ENCODE measurements at places on chromosomes 6 and 20. TPM values are rescaled to one million over a fixed set of nuclear protein-coding genes. Genes with fewer than 3 reads are reported as not detected.
A peak's percentile ranks its signal among the peaks of the same experiment; 100 is the strongest.

Gene PLCG1
- total RNA-seq, result 146 TPM

Gene SLC32A1
- total RNA-seq, result not detected

Gene C4A
- 181 TPM for total RNA-seq

Gene DSTN
- 504 TPM for total RNA-seq

Gene TJAP1
- 39.0 TPM for total RNA-seq

DNA sequence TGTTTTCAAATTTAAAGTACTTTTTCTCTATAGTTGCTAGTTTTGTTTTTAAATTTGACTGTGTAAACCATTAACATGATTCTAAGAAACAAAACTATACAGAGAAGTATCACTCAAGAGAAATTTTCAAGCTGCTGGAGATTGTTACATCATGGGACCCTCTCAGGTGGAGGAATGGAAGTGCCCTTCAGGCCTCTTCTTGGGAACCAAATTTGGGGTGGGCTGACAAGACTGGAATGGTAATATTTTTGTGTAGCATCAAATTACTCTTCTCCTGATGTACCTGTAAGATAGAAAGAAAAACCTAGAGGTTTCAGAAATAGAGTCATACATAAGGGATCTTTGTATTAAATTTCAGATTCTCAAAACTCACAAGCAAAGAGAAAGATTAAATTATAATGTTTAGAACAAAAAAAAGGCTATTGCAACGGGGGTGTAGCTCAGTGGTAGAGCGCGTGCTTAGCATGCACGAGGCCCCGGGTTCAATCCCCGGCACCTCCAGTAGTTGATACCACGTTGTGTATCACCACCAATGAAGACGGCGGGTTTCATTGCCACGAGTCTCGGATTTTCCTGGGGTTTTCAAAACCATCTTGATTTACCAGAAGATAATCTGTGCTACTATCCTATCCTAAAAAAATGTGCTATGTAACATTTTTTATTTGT, 193.7 kb downstream of the GPX5 start:
- no peak for DNase-seq

DNA sequence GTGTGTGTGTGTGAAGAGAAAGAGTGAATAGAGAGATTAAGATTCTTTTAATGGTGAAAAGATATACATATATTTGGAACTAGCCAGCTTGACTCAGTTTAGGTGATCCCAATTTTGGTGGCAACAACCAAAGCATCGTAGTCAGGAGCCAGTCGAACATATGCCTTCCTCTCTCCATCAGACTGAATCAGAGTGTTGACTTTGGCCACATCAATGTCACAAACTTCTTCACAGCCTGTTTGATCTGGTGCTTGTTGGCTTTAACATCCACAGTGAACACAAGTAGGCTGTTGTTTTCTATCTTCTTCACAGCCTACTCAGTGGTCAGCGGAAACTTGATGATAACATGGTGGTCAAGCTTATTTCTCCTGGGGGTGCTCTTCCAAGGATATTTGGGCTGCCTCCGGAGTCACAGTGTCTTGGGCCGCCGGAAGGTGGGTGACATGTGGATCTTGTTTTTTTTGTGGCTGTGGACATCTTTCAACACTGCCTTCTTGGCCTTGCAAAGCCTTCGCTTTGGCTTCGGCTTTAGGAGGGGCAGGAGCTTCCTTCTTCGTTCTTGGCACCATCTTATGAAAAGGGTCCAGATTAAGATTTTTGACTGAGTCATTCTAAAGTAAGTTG, 3.4 kb downstream of the HLA-F start:
- no peak for DNase-seq

DNA sequence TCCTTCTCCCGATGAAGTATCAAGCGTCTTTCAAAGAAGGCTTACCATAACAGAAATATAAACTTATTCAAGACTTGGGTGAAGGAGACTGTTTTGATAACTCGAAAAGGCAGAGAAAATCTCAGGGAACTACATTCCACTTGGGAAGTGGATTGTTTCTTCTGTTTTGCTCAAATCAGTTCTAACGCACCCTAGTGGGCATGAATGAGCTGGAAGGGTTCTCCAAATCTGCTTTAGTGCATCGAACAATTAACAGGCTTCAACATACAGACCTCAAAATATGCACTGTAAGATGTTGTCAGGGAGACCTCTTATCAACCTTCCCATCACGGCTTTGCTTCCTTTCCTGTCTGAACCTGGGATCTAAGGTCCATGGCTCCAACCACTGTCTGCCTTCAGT, 392.5 kb downstream of the CD83 start:
- DNase-seq, result peak; percentile 14

DNA sequence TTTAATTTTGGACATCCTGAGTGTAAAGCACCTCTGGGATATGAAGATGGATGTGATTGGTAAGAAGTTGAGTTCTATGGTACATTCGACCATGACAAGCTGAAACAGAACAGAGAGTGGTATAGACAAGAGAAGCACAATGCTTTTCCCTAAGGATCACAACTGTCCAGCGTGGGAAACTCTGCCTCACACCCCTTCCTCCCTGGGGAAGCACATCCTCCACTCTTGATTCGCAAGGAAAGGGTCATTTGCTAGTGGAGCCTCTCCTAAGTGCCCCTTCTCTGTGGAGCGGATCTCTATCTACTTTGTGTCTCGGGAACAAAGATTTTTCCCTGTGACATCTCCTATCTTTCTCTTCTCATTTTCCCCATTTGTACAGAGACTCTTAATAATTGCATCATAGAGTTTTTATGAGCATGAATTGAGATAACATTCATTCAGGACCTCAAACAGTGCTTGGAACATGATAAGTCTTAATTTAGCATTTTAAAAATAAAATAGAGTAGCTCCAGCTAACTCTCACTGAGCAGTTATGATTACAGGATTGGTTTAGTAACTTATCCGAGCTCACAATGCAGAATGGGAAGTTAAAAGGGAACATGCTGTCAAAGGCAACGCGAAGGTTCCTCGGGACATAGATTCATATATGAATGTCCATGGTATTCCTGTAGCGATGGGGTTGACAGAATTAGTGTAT, 775.2 kb downstream of the C6orf118 start:
- no peak for DNase-seq

GRCh38 chr20:18019068-18019467, 38.6 kb downstream of the OVOL2 start:
- no peak for DNase-seq

- DNase-seq, result peak; percentile 83
These were observed 25.4 kb upstream of the TCP11 start for GRCh38 chr6:35166520-35166919.

DNA sequence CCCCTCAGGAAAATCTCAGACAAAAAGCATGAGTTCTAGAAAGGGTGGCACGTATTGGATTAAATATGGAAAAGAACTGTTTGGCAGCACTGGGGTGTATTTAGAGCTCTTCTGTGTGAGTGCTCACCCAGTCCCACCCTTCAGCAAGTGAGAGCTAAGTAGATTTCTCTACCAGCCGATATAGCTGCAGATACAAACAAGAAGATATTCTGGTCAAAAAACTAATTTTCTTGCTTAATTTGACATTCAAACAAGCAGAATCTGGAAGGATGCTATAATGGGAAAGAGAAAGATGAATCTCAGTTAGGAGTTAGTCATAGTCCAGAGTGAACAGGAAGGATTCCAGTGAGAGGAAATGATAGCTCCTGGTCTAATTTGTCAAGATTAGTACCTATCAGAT, 232.1 kb downstream of the TMEM242 start:
- no peak for DNase-seq

DNA sequence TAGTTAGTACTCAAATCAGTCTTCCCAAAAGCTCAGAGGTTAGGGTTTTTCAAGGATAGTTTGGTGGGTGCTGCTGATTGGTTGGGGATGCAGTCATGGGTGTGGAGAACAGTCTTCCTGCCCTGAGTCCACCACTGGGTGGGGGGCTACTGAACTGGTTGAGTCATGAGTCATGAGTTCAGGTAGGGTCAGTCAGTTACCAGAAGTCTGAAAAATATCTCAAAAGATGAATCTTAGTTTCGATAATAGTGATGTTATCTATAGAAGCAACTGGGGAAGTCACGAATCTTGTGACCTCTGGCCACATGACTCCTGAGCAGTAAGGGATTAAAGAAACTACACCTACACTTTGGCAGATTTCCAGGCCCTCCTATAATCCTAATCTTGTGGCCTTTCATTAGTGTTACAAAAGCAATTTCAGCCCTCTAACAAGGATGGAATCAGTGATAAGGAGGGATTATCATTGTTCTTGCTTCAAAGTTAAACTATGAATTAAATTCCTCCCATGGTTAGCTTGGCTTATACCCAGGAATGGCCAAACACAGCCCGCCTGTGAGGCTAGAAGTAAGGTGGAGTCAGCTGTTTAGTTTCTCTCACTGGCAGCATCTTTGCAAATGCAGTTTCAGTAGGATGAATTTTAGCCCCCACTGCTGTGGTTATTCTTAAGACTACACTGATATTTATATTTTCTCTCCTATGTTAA, 33.3 kb upstream of the NKAIN2 start:
- no peak for DNase-seq
